ENCODE measurements at places on chromosomes 2 and 18.

DNA sequence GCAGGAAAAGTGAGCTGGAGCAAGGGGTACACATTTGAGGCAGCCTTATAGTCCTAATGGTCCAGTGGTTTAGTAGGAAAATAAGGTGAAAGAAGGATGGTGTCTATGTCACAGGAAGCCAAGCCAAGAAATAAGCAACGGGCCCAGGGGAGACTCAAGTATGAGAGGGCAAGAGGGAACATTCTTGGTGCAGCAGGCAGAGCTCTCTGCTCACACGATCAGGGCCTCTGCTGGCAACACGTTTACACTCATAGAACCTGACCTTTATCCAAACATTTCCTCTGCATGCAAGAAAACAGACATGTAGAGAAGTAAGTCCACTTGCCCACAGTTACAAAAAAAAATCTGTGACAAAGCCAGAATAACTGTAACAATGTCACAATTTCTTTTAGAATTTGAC lies 32.6 kb upstream of the LRRC30 start:
- no peak for DNase-seq

DNA sequence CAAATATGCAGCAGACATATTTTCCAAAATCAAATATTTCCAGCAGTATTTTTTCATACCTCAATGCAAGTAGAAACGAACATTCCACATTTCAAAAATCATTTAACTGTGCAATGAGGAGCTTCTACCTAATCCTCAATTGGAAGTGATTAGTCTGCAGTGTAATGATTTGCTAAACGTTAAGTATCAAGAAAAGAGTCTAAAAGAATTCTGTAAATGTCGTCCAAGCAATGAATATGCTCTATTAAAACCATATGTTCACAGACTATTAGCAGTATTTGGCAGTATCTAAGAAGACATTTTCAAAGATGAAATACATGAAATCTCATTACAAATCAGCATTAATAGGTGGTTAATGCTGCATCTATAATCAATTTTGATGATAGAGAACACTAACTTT lies 15.9 kb downstream of the DYM start:
- no peak for DNase-seq

DNA sequence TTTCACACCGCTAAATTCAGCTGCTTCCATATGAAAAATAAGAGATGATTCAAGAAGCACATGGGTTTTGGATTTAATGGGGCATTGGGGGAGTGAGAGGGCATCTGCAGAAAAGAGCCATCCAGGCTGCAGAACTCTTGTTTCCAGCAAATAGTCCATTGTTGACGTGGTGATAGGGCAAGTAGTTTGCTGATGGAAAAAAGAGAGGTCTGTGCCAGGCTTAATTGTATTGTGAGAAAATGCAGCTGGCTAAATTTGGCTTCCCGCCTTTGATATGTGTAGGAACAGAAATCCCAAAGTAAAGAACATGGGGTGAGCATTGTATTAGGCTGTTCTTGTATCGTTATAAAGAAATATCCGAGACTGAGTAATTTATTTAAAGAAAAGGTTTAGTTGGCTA lies 199.5 kb downstream of the SETBP1 start:
- DNase-seq = no peak

- DNase-seq = no peak
Measured at GRCh38 chr2:238728330-238729260, 119.3 kb upstream of the TWIST2 start.

- no peak for DNase-seq
Measured at GRCh38 chr2:64620661-64621060, 33.1 kb downstream of the SERTAD2 start.

GRCh38 chr2:53933329-53933728 lies 37.5 kb downstream of the PSME4 start:
- no peak for DNase-seq

- no peak for DNase-seq
Measured at GRCh38 chr2:112671801-112672200, 26.1 kb downstream of the SLC20A1 start.

DNA sequence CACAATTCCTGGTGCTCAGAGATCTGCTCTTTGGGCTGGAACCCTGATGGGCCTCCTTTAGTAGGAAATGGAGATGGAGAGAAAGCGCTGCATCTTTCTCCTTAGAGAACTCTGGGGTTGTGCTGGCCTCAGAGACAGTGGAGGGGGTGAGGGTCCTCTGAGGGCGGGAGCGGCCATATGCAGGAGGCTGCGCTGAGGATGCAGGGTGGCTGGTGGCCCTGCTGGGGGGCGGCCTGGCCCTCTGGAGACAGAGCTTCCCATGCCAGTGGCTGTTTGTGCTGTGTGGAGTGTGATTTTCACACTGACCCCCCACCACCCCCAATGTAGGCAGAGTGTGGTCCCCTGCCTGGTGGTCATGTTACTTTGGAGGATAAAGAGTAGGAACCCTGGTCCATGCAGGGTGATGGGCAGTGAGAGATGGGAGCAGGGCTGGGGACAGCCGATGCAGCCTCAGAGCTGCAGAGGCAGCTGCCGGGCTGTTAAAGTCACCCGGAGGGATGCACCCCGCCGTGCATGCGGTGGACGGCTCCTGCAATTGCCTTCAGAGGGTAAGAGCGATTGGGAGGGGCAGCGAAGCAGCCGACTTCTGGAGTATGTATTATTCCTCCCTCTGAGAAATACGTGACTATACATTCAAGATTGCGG lies 194.6 kb downstream of the FAM210A start:
- DNase-seq = no peak

DNA sequence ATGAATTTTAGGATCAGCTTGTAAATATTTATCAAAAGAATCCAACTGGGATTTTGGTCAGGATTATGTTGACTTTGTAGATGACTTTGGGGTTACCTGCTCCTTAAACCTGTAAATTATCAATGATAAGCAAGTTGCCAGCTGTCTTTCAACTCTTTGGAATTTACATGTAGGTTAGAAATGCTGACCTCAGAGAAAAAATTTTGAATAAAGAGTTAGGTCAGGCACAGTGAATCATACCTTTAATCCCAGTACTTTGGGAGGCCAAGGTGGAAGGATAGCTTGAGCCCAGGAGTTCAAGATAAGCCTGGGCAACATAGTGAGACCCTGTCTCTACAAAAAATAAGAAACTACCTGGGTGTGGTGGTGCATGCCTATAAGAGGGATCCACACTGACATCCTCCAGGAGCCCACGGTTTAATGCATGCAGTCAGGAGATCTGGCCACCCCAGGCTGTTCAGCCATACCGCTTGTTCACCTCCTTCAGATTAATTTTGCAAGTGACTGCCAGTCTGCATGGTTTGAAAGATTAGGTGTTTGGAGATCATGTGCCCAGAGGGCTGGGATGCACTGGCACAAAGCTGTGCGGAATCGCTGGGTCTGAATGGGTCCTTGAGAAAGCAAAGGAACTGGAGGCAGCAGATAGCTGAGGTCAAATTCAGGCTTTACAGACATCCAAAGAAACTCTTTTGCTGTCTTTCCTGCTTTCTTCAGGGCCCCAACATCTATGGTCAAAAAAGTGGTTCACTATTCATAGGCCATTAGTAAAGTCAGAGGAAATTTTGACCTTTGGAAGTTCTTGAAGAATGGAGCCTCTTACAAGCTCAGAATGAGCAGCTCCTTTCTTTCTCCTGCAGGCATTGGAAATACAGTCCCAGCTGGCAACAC lies 83.4 kb upstream of the TXNDC2 start:
- DNase-seq = no peak

- no peak for DNase-seq
Measured at GRCh38 chr2:37837628-37838328, 87.3 kb upstream of the RMDN2 start.

- no peak for DNase-seq
Measured at GRCh38 chr2:207911215-207911614, 114.1 kb downstream of the PLEKHM3 start.

- peak; percentile 22 for DNase-seq
Measured at GRCh38 chr2:177881008-177881747, 191.4 kb downstream of the PDE11A start.

GRCh38 chr2:112712903-112713584 lies 7.8 kb upstream of the NT5DC4 start:
- DNase-seq = peak; percentile 84

DNA sequence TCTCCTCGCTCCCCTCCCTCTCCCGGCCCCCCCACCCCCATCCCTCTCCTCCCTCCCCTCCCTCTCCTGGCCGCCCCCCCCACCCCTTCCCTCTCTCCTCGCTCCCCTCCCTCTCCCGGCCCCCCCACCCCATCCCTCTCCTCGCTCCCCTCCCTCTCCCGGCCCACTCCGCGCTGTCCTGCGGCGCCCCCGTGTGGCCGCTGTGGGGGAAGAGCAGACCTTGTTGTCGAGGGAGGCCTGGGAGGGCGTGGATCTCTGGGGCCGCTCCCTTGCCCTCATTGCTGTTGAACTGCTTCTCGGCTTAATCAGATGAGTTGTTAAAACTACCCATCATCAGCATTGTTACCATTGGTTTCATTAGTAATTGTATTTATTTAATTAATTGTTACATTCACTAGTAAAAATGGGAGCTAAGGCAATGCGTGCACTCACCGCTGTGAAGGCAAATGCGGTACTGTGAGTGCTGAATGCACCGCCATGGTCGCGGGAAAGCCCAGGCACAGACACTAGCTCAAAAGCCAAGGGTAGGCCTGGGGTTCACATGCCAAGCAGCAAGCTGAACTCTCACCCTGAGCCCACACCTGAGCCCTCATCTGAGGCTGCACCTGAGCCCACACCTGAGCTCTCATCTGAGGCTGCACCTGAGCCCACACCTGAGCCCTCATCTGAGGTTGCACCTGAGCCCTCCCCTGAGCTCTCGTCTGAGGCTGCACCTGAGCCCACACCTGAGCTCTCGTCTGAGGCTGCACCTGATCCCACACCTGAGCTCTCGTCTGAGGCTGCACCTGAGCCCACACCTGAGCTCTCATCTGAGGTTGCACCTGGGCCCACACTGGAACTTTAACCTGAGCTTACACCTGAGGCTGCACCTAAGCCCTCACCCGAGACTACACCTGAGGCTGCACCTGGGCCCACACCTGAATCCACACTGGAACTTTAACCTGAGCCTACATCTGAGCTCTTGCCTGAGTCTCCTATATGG lies 8.8 kb downstream of the RTP5 start:
- peak; percentile 83 for DNase-seq

DNA sequence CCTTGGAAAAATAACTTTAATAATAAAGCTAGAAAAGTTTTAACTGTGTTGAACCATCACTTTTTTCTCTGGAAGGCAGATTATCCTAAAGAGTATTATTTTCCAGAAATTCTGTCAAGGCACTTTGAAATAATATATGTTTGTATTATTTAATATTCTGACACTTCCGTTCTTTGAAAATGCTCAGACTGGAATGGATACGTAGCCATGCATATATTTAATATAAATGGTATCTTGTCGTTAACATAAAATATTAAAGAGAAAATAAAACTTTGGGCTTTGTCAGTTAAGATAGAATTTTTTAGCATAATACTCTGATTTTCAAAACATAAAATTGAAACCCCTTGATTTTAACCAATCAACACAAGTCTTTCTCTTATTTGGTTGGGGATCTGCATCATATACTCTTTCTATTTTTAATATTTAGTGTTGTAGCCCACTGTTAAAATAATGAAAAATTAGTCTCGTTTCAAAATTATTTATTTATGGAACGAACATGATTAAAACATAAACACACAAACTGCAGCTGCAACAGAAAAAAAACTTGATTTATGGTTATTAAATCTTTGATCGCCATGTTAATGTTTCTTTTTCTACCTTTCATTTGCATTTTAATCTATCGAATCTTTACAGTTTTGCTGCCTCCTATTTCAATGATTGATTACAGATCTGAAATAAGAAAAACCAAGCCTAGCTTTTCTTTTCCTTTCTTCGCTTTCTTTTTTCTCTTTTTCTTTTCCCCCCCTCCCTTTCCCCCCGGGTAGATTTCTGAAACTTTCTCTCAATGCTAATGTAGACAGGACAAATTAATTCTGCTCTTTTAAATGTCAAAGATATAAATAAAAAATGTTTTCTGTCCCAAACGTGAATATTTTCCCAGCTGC lies 145.5 kb downstream of the MEIS1 start:
- DNase-seq = no peak

DNA sequence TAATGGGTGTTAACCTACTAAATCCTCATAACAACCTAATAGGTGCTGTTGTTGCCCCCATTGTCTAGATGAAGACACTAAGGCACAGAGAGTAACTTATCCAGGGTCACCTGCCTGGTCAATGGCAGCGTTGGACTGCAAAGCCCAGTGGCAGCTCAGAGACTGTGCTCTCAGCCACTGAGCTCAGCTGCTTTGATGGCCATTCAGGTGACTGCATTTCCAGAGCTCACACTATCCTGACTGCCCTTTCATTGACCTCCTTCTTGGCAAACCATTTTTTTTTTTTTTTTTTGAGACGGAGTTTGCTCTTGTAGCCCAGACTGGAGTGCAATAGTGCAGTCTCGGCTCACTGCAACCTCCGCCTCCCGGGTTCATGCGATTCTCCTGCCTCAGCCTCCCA lies 115.2 kb downstream of the MAPK4 start:
- DNase-seq = no peak
